ENCODE measurements at places on chromosomes 4 and X. TPM values are rescaled to one million over a fixed set of nuclear protein-coding genes. Genes with fewer than 3 reads are reported as not detected.

Gene GSX2
- not detected for total RNA-seq

Gene GYPA
- not detected for total RNA-seq

- DNase-seq = no peak
Measured at GRCh38 chrX:115030625-115031024, 13.2 kb upstream of the IL13RA2 start.

- DNase-seq = no peak
Measured at GRCh38 chr4:181216501-181216900, 1026.7 kb upstream of the TENM3 start.

DNA sequence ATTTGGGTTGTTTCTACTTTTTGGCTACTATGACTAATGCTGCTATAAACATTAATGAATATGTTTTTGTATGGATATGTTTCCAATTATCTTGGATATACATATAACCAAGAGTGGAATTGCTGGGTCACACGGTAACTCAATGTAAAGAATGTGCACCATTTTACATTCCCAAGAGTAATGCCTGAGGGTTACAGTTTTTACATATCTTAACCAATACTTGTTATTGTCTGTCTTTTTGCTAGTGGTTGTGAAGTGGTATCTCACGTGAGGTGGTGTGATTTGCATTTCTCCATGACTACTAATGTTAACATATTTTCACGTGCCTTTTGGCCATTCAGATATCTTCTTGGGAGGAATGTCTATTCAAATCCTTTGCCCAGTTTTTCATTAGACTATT, 200.3 kb upstream of the MAB21L2 start:
- DNase-seq = no peak

DNA sequence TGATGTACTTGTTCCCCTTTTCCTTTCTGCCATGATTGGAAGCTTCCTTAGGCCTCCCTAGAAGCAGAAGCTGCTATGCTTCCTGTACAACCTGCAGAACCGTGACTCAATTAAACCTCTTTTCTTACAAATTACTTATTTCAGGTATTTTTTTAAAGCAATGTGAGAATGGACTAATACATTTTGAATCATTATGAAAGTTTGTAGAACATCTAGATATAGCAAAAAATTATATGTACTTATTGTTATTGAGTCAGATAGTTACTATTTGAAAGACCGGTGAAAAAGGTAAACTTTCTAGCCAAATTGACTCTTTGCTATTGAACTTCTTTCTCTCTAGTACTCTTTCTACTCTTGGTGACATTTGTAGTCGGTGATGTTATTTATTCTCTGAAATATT, 777.3 kb upstream of the GALNTL6 start:
- no peak for DNase-seq

- no peak for DNase-seq
Measured at GRCh38 chrX:102957751-102958150, 20.7 kb downstream of the RAB40AL start.

GRCh38 chr4:184833046-184833838, 7.5 kb upstream of the ACSL1 start:
- no peak for DNase-seq

GRCh38 chr4:114046331-114046730, 66.9 kb upstream of the ARSJ start:
- DNase-seq = no peak

GRCh38 chrX:9458516-9459078, 6.3 kb upstream of the TBL1X start:
- no peak for DNase-seq

Measured in omental fat pad (tissue), 4 donors.